Left renal cortex interstitium (tissue), 4 donors: ENCODE measurements at places on chromosomes 6 and 20. TPM values are rescaled to one million over a fixed set of nuclear protein-coding genes. Genes with fewer than 3 reads are reported as not detected.

The RSPH9 gene
- 1.5 TPM for polyA plus RNA-seq

The PPP1R14C gene
- 21.1 TPM for polyA plus RNA-seq

The SOBP gene
- polyA plus RNA-seq: 14.3 TPM

The OR2H1 gene
- not detected for polyA plus RNA-seq

The PPP1R3G gene
- polyA plus RNA-seq: 2.2 TPM

The SDHAF4 gene
- polyA plus RNA-seq: 24.8 TPM

The RNF182 gene
- 2.9 TPM for polyA plus RNA-seq

The SAMD5 gene
- 12.1 TPM for polyA plus RNA-seq

The FRK gene
- 4.2 TPM for polyA plus RNA-seq

The FHL5 gene
- polyA plus RNA-seq: 0.43 TPM

The F13A1 gene
- polyA plus RNA-seq: 13.5 TPM

The HSPA12B gene
- polyA plus RNA-seq: 17.0 TPM

The LTB gene
- polyA plus RNA-seq: 2.0 TPM

The MEP1A gene
- not detected for polyA plus RNA-seq

The TSBP1 gene
- polyA plus RNA-seq: not detected

The DSP gene
- 67.0 TPM for polyA plus RNA-seq

The SLC4A11 gene
- 1.8 TPM for polyA plus RNA-seq

The SCRT2 gene
- polyA plus RNA-seq: 0.17 TPM

The CCN5 gene
- 0.19 TPM for polyA plus RNA-seq

The SRPK1 gene
- polyA plus RNA-seq: 56.8 TPM

The VSTM2L gene
- 2.1 TPM for polyA plus RNA-seq

The TENT5A gene
- 3.4 TPM for polyA plus RNA-seq

The OR12D3 gene
- not detected for polyA plus RNA-seq

The CALHM5 gene
- 2.1 TPM for polyA plus RNA-seq

The TSPO2 gene
- polyA plus RNA-seq: 0.57 TPM

The FAXC gene
- 5.6 TPM for polyA plus RNA-seq

The TFAP2C gene
- 0.83 TPM for polyA plus RNA-seq
